Posterior cingulate gyrus (tissue), 11 donors: ENCODE measurements at places on chromosomes 5 and 9.

- DNase-seq, result no peak
These were observed 180.9 kb upstream of the TLX3 start for GRCh38 chr5:171128136-171128535.

DNA sequence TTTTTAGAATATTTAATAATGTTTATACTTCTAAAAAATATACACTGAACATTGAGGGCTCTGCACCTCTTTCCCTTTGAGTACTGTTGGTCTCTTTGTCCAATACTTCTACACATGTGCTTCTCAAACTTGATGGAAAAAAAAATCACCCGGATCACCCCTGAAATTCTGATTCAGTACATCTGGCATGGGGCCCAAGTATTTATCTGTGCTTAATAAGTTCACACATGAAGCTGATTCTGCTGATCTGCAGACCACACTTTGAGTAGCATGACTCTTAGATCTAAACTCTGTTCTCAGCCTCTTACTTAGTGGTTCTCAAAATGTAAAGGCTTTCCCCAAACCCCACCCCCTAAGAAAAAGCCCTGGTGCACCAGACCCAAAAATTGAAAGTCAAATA is 12.0 kb downstream of the RUSC2 start:
- DNase-seq, result no peak

- no peak for DNase-seq
These were observed 738.5 kb downstream of the PTPRD start for GRCh38 chr9:9874270-9874669.

DNA sequence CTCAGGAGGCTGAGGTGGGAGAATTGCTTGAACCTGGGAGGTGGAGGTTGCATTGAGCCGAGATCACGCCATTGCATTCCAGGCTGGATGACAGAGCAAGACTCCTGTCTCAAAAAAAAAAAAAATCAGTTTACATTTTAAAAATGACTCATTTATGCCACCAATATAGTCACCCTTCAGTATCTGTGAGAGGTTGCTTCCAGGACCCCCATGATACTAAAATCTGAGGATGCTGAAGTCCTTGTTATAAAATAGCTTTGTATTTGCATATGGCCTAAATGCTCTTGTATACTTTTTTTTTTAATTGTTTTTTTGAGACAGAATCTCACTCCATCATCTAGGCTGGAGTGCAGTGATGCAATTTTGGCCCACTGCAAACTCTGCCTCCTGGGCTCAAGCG is 5.8 kb downstream of the OCLN start:
- DNase-seq, result no peak

- no peak for DNase-seq
These were observed 95.1 kb downstream of the AK8 start for GRCh38 chr9:132783006-132783405.

- no peak for DNase-seq
These were observed 3.2 kb downstream of the ADAMTSL1 start for GRCh38 chr9:18477121-18477660.

DNA sequence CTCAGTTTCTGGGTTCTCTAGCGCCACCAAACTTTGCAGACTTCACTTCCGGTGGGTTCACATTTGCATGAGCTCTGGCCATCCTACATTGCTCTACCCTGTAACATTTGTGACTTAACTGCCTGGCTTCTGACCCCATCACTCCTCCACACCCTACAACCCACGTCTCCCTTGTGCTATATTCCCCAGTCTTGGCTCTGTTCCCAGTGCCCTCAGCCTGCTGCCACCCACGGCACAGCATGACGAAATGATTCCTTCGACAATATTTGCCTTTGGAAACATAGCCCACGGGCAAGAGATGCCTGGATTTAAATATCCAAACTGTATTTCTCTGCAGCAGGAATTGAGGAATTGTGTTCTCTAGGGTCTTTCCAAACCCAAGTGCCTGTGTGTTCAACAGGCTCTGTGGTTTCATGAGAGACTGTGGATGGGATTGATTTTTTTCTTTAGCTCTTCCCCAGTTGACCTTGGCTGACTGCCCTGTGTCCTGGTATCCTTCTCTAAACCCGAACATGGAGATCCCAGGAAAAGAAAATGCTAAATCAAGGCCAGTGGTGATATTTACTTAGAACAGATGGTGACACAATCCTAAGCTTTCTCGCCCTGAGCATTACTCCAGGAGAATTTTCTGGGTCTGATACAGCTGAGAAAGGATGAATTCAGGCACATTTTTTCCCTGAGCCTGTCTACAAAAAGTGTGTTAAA is 44.4 kb upstream of the GRIA1 start:
- no peak for DNase-seq

DNA sequence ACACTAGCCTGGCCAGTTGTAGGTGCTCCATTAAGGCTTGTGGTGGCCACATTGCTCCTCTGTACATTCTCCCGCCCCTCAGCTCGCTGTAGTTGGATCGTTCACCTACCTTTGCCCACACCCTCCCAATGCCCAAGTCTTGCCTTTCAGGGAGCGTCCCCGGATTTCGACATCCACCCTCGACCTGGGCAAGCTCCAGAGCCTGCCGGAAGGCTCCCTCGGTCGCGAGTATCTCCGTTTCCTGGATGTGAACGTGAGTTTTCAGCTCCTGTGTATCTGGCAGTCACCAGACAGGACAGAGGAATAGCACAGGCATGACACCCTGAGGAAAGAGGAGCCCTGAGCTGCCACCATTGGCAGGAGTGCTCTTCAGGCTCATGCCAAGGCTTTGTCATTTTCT is 3.0 kb downstream of the COQ4 start:
- no peak for DNase-seq

GRCh38 chr9:109781086-109781485 is 1.1 kb downstream of the PALM2AKAP2 start:
- DNase-seq, result no peak

- no peak for DNase-seq
These were observed 141.0 kb downstream of the MEF2C start for GRCh38 chr5:88741964-88742363.

DNA sequence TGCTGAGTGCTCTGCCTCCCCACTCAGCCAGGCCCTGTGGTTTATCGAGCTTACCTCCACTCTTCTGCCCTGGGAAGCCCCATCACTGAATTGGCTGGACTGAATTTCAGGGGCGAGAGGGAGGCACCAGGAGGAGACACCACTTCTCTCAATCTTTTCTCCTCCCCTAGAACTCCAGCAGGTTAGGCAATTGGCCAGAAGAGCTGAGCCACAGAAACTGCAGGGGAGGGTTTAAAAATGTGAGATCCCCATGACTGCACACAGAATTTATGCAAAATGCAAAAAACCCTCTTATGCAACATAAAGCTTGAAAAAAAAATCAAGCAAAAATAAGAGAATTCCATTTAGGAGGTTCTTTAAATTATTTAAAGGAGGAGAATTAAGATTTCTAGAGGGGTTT is 29.9 kb downstream of the TUT7 start:
- no peak for DNase-seq
